Eye (tissue), 1 donor: ENCODE measurements at places on chromosomes 12 and 14.

- DNase-seq: no peak
Measured at GRCh38 chr12:65941388-65941787, 117.1 kb downstream of the HMGA2 start.

- peak; percentile 73 for DNase-seq
Measured at GRCh38 chr12:57001448-57001906, 4.9 kb downstream of the ZBTB39 start.

- DNase-seq: no peak
Measured at GRCh38 chr14:99183311-99183710, 88.7 kb downstream of the BCL11B start.

GRCh38 chr12:120224304-120225199, 23.6 kb upstream of the RPLP0 start:
- no peak for DNase-seq

DNA sequence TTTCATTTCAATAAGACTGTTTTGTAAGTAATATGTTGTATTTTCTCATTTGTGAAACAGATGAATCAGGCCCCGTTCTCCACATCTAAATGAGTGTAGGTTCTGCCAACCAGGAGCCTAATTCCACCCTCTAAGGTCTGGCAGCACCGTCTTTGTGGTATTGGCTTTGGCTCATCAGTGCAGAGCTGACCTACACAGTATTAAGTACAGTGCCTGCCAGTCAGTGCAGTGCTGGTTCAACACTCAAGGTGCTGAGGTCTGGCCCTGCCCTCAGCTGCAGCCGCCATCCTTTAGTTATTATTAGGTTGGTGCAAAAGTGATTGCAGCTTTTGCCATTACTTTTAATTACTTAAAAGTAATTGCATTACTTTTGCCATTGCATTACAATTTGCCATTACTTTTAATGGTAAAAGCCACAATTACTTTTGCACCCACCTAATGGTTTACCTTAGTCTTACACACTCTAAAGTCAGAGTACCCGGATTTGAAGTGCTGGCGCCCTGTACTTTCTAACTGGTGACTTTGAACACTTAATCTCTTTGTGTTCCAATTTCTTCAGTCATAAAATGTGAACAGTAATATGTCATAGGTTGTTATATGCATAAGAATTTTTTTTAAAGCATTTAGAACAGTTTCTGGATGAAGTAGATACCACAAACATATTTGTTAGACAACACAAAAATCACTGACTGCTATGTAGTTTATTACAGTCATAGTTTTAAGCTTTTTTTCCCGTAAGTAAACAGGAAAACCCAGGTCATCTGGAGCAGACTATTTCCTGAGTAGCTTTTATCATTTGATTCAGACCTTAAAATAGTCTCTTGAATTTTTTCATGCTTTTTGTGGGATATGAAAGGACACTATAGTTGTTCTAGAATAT, 99.5 kb downstream of the SYNE2 start:
- no peak for DNase-seq

GRCh38 chr12:12891080-12891880, at the start of gene GPRC5A:
TSS of gene GPRC5A (plus strand) at chr12:12891562. CDS start at chr12:12908250, 16,688 bp downstream.
- DNase-seq: peak; percentile 93

DNA sequence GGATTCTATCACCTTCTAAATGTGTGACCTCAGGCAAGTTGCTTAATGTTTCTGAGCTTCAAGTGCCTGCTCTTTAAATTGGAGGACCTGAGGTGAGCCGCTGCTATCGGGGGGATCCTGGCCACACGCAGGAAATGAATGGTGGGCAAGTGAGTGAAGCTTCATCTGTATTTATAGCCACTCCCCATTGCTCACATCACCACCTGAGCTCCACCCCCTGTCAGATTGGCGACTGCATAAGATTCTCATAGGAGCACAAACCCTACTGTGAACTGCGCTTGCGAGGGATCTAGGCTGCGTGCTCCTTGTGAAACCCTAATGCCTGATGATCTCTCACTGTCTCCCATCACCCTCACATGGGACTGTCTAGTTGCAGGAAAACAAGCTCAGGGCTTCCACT, 158.6 kb upstream of the CCND2 start:
- DNase-seq: no peak

DNA sequence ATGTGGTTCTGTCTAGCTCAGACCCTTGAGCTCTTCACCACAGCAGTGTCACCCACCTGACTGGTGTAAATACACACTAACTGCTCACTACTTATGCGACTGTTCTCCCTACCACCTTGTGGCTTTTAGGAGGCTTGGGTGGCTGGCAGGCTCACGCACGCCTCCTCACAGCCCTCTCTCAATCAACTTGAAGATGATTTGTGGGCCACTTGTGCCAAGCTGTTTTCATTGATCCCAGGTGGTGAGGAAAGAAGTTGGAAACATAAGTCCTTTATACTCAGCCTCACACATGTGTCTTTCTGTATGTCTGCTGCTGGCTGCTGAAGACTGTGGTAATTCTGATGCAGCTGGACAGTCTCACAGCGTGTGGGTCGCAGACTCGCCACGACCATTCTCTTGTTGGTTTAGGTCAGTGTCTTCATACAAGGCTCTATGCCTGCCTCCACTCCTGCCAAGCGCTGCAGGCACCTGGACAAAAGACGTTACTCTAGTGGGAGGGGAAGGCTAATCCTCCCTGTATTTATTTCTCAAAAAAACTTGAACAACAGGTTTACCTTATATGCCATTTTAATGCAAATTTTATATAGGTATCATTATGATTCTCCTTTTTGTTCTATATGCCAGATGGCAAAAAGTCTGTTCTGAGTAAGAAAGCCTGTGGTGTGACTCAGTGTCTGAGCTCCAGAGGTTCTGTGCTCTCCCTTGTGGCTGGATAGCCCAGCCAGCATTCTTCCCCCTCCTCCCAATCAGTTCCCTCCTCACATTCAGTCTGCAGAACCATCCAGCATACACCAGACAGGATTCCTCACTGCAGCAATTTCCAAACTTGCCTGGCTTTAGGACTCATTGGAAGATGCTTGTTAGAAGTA, 115.6 kb downstream of the DIP2B start:
- peak; percentile 67 for DNase-seq

GRCh38 chr12:50609292-50609874, 104.6 kb downstream of the DIP2B start:
- DNase-seq: no peak

DNA sequence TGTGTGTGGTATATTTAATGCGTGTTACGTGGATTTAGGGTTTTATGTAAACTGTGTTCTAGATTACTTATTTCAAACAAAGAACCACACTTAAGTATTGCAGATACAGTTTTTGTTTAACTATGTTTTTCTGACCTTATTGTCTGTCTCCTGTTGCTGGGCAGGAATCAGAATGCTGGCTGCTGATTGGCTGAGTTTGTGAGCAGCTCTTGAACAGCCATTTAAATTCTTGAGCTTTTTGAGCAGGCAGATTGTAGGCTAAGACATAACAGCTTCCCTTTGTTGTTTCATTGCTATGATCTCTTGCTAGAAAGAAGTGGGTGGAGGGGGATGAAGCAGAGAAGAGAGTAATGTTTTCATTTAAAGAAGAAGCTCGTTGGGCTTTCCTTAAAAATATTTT, 52.2 kb downstream of the ATF7IP start:
- DNase-seq: peak; percentile 89
